ENCODE measurements at places on chromosomes 12 and 14.
A peak's percentile ranks its signal among the peaks of the same experiment; 100 is the strongest.

GRCh38 chr14:91047174-91047753, 13.2 kb downstream of the RPS6KA5 start:
- no peak for DNase-seq

- no peak for DNase-seq
Observed at GRCh38 chr12:45354399-45354798, 138.5 kb downstream of the ANO6 start.

GRCh38 chr14:99543370-99543769, 60.6 kb downstream of the CCDC85C start:
- DNase-seq: no peak

DNA sequence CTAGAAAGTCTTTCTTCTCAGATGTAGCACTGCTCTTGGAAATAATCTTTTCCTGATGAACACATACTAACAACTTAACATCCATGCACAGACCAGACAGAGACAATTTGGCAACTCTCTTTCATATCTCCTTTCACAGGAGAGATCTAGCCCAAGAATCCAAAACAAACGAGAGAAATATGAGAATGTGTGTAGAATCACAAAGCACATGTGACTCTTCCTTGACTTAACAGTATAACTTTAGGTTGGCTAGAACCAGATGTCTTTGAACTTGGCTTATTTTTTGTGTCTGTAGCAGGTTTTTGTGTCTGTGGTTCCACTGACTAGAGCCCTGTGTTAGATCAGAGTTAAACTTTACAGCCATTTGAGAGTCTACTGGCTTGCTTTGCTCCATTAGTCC, 114.2 kb downstream of the STXBP6 start:
- DNase-seq: no peak

DNA sequence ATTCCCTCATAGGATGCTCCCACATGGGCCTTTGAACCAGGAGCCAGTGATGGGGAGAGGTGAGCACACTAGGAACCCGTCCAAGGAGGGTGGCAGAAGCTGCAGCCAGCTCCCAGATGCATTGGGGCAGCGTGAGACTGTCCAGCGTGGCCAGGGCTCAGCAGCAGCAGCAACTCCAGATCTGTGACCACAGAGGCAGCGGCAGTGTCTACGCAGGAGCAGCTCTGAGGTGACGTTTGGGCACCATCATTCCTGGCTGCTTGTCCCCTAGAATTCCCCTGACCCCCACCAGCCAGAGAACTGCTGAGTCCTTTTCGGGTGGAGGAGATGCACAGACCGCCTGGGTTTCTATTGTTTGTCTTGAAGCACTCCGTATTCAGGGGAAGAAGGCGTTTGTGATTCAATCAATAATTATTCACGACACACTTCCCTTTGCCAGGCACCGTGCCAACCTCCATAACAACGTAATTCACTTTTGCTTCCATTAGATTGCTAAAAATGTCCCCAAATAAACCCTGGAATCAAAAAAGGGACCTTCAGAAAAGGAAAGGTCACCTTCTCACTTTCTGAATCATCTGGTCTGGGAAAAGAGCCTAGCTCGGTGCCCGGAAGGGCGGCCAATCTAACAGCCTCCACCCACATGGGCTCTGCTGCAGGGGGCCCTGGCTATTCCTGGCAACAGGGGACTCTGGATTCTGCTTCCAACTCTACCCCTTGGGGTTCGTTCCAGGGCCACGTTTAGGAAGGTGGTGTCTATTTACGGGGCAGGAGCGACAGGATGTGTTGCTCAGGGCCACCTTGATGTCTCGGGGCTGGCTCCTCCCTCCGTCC, 11.4 kb upstream of the BDKRB2 start:
- DNase-seq: no peak

DNA sequence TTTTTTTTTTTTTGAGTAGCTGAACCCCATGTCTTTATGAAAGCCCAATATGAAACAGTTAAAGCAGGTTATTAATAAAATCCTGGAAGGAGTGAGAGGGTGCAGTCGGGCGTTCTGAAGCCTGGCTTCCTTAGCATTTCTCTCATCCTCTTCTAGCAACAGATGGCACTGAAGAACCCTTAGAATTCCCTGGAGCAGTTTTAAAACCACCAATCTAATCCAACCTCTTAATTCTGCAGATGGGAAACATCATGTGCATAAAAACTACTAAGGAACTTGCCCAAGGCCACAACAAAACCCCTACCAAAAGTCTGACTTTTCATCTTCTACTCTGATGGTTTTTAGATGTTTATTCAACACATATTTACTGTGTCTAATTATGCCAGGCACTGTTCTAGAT, 25.2 kb downstream of the PRDM4 start:
- DNase-seq: no peak

DNA sequence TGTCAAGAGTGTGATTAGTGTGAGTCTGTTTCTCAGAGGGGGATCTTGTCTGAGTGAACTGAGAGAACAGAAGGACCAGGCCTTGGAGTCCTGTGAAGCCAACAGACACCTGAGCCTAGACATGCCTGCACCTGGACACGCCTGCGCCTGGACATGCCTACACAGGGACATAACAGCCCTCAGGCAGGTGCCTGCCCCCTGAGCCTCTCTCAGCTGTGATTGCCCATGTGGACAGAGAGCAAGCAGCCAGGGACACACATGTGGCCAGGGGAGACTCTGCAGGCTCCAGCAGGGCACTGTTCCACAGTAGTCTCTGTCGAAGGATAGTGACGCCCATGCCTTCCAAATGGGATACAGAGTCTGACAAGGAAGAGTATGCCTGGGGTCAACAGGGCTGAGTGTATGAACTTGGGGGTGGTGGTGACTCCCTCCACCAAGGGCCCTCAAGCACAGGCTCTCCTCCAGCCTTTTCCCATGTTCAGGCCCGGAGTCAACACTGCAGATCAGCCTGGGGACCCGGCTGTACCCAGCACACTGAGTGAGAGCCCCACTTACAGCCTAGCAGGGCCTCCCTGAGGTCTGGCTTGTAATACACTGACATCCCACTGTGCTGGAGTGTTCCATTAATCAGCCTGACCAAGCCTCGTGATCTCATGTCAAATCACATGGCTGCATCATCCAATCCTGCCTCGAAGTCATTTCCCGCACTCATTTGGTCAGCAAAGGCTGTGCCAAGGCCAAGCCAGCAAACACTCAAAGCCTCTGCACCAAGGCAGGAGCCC, 173.0 kb downstream of the CALM1 start:
- DNase-seq: no peak

- no peak for DNase-seq
Observed at GRCh38 chr14:39666386-39666785, 234.2 kb upstream of the FBXO33 start.

DNA sequence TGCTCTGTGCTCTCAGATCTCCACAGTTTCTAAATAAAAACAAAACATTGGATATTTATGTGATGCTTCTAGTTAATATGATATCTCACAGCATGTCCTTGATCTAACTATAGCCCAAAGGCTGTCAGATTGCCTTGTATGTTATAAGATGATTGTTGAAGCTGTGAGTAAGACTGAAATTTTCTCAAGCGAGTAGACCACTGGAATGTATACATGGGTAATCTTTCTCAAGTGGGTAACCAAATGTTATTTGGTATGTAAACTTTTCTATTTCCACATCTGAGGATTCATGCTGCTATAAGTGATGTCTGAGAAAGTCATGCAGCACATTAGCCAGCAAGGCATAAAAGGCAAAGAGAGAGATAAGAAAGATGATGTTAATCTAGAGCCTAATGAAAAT, 886.7 kb downstream of the NRXN3 start:
- no peak for DNase-seq

- DNase-seq: peak; percentile 39
Observed at GRCh38 chr14:21913759-21914158, 240.1 kb upstream of the OR4E1 start.

GRCh38 chr14:22509036-22509709, 79.9 kb downstream of the DAD1 start:
- DNase-seq: no peak

DNA sequence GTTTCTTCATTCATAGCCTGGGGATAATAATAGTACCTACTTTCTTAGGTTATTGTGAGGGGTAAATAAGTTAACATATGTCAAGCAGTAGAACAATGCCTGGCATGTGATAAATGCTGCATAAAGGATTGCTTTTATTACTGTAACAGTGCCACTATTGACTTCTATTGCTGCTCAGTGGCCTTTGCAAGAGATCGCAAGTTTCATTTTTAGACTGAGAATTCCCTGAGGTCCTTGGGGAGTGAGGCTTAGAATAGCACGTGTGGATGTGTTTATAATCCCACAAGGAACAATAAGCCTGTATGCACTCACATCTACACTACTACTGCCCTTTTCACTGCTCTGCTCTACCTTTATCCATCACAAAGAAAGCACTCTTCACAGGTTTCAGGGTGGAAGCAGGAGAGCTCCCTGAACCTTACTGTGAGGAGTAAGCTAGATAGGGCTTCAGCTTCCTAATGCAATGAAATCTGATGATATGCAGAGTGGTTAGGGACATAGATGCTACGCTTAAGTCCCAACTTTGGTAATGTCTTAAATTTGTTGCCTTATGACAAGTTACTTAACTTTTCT, 302.6 kb downstream of the SNAPC1 start:
- no peak for DNase-seq

DNA sequence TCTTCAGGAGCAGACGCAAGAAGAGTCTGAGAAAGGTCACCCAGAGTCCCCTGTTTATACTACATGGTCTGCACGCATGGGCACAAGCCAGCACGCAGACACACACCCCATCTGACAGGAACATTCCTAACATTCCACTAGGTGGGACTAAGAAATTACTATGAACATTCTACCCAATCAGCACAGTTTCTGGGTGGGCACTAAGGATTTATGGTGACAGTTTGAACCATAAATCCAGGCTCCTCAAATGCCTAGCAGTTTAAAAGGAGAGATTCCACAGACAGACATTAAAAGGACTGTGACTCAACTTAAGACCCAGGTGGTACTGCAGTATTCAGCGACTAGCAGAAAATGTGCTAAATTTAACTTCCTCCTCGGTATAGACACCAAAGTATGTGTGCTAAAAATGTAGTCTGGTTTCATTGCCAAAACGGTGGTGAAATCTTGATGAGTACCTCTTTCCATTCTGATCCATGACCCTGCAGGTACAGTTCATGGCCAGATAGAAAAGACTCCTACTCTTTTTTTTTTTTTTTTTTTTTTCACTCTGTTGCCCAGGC, 16.2 kb downstream of the ABHD4 start:
- no peak for DNase-seq

- no peak for DNase-seq
Observed at GRCh38 chr12:96098631-96099030, 63.2 kb upstream of the LTA4H start.

DNA sequence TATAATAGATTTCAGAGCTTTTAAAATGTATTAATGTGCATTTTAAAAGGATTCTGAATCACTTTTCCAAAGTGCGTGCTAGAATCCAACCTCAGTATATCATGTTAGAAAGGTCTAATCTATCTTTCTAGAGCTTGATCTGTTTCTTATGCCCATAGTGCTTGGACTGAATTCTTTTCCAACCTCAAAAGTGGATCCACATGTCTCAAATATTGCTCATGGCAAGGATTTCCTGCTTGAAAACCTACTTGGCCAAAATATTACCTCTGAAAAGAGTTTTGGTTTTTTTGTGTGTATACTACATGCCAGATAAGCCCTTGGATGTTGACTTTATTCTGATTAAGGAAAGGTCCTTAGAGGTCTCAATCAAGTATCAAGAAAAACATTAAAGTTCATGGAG, 16.9 kb upstream of the SLC6A15 start:
- no peak for DNase-seq
